Stimulated activated effector memory CD8-positive, alpha-beta T cell treated with anti-CD3 and anti-CD28 coated beads, Interleukin-12 subunit alpha, Interleukin-12 subunit beta, amount 100 ng/mL, for 72 hours (primary cell): ENCODE measurements at places on chromosomes 7 and 10.

DNA sequence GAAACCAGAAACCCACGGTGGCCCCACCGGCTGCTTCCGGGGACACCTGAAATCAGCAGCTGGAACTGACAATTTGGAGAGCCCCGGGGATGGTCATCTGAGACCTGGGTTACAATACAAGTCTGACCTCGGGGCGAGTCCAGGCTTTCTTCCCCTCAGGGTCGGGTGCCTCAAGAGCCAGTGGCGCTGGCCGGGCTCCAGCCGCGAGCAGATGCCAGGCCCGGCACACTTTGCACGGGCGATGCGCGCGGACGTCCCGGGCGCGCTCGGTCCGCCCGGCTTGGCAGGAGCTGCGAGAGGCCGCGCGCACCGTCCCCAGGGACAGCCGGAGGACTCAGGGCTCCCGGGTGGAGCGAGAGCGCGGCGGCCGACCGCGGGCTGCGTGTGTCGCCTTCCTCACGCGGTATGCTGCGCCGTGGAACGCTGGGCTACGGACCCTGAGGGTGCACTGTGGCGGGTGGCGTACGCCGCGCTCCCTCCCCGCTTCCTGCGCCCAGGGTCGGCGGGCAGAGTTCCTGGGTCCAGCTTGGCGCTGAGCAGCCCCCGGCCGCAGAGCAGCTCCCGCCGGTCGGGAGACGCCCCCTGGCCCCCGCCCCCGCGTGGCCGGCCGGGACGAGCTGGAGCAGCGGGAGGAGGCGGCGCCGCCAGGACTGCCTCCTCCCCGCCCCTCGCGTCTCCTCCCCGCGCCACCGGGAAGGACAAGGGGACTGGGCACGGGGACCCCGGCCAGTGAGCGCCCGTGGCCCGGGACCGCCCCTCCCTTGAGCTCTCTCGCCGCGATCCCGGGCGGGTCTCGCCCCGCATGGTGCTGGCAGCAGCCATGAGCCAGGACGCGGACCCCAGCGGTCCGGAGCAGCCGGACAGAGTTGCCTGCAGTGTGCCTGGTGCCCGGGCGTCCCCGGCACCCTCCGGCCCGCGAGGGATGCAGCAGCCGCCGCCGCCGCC lies at the start of gene RBM20:
RBM20 (plus strand) TSS at position 684 of the 945 bp plus-strand sequence; CDS start at position 803, 119 bp downstream.
- DNase-seq, result peak; percentile 61

- no peak for DNase-seq
Observed at GRCh38 chr10:85642082-85642420, 724.5 kb downstream of the GRID1 start.

DNA sequence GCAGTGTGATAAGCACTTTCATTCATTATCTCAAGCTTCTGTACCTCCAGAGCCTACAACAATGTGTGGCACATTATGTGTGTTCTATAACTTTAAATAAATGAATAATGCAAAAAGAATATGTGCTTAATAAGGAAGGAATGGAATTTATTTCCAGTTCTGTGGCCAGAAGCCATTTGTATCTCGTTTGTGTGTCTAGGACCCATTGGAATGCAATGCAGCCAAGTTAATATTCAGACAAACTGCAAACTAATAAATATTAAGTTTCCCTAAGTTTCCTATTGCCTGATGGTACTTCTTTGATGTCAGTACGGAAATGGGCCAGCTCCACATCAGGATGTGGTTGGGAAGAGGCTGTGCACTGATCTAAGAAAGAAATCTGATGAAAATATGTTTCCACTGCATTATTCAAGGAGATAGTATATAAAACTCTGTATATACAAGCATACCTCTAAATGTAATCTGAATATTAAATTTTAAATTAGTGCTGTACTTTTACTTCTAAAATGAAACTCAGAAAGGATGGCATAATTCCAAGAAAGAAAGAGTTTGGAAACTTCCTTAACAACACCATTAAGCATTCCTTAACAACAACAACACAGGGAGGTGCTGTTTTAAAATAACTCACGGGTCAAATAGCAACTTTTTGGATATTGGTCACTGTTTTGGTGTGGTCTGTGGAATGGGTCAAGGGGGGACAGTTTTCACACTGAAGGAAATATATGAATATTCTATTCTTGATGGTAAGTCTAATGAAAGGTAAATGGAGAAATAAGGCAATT lies 29.4 kb upstream of the ANKRD30A start:
- DNase-seq, result no peak

DNA sequence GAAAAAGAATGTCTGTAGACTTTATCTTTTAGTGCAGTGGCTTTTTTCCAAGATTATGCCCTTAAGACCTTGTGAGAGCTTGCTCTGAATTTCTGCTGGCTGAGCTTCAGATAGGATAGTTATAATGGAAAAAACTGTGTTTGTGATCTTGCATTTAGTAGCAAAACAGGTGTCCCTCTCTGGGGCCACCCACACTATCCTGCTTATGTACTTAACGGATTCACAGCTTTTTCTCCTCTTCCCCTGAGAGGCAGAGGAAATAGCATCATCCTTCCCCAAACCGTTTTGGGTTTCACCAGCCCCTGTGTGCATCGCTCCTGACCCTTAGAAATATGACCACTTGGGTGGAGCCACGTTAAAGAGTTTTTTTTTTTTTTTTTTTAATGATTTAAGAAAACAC lies 101.2 kb downstream of the RAB18 start:
- DNase-seq, result no peak

DNA sequence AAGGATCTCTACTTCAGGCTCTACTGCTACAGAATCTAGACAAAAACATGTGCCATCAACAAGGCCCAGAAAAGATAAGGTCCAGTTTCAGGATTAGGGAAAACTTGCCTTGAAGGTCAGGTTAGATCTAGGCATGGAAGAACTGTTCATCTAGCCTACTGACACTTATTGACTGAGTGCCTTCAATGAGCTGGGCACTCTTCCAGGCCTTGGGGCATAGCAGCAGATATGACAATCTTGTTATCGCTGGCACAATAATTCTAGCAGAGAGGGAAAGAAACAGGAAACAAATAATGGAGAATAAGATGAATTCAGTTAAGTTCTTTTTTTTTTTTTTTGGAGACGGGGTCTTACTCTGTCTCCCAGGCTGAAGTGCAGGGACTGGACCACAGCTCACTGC lies 71.6 kb downstream of the ADCYAP1R1 start:
- no peak for DNase-seq

- DNase-seq, result peak; percentile 76
Observed at GRCh38 chr7:100655908-100656674, at the start of gene ACTL6B. TSS of gene ACTL6B (minus strand) at chr7:100656448. CDS start at chr7:100656354, 94 bp downstream.

DNA sequence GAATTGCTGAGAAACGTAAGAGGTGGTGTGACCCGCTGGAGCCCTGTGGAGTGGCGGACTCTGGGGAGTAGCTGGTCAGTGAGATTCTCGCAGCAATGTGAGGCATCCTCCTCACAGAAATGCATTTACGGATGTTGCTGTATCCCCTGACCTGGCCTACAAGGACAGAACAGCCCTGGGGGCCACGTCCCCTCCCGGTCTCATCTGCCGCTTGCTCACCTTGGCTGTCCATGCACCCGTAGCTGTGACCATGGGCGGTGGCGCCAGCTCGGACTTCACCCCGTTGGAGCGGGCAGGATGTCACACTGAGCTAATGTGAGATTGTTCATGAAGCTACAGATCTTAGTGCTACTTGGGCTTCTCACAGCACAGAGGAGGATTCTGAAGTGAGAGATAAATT lies 193.8 kb downstream of the EBF3 start:
- DNase-seq, result no peak

GRCh38 chr7:77456696-77457095 lies 40.5 kb upstream of the GSAP start:
- DNase-seq, result no peak

DNA sequence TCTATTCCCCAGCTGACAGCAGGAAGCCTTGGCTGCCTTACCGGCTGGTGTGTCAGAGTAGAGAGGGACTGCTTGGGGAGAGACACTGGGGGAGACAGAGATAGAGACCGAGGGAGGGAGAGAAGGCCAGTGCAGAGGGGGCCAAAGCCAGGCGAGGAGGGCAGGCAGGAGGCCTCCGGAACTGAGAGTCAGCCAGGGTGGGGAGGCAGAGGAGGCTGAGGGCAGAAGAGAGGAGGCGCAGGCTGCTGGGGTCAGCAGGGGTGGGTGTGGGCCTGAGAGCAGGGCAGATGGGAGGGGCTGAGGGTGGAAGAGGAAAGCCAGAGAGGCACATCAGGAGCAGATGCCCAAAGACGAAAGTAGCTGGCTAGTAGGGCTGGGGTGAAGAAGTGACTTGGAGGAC lies 57.2 kb upstream of the PAX2 start:
- no peak for DNase-seq

DNA sequence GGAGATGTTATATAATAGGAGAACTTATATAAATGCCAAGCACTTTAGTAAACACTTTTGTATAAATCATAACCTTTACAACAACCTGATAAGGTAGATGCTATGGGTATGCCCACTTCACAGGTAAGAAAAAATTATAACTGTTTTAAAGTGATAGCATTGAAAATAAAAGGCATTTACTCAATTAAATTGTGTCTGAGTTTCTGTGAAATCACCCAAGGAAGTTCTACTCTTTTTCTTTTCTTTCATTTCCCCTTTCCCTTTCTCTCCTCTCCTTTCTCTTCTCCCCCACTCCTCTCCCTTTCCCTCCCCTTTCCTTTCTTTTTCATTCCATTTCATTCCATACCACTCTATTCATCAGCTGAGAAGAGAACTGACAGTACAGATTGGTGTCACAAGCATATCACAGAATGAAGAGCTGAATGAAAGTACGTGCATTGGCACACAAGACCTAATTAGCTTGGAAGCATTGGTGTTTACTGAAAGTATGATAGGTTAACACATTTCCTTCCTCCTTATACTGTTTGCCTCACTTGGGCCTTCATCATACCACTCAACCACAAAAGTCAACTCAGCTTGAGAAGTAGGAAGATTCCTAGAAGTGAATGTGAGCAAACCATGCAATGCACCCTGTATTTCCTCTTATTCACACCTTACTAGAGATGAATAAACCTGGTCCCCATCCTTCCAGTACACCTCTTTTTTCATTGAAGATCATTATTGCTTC lies 117.9 kb upstream of the AGR3 start:
- DNase-seq, result no peak

DNA sequence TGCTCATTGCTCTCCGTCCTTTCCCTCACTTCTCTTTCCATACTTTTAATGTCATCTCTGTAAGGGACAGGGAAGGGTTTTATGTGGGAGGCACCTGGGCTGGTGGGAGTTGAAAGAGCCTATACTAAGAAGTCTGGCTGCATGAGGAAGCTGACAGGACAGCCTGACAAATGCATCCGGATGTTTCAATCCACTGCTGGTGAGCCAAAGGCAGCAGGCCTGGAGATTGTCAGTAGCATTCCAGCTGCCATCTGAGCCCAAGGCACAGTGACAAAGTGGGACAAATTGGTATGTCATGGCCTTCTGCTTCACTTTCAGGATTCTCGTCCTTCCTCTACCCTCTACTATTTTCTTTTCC lies 218.4 kb downstream of the STK31 start:
- DNase-seq, result no peak

DNA sequence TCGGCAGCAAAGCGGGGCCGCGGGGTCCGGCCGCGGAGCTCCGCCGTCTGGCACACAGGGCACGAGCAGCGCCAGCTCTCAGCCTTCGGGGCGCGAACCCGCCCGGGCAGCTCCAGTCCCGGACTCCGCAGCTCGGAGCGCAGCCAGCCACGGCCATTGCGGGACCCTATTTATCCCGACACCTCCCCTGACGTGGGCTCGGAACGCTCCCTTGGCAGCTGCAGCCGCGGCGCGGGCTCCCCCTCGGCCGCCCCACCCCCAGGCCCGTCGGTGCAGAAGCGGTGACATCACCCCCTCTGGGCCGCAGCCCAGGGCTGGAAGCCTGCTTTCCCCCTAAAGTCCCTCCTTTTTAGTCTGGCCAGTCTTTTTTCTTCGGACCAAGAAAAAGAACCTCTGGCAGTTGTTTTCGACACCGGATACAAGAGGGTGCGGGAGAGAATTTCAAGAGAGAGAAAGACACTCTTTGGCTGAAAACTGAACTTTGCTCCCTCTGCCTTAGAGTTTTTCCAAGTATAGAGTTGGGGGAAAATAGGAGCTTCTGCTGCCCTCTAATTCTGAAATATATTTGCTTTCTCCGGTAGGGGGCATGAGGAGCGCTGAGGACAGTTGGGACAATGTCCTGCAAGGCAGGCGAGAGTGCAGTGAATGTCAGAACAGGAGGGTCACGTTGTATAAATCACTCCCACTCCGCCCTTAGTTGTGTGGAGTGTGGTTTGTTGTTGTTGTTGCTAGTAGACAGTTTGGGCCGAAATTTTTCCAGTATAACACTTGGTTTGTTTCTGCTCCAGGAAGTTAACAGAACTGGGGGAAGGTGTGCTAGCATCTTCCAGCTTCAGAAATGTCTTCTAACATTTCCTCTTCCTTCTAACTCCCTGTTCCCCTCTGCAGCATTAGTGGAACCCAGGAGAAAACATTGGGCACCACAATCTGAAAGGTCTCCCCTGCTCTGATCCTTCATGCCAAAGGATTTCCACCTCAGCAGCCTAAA lies at the start of gene SFRP4:
SFRP4 (minus strand) TSS at position 145 of the 988 bp plus-strand sequence. CDS start 280 bp downstream, outside the sequence.
- DNase-seq, result no peak

DNA sequence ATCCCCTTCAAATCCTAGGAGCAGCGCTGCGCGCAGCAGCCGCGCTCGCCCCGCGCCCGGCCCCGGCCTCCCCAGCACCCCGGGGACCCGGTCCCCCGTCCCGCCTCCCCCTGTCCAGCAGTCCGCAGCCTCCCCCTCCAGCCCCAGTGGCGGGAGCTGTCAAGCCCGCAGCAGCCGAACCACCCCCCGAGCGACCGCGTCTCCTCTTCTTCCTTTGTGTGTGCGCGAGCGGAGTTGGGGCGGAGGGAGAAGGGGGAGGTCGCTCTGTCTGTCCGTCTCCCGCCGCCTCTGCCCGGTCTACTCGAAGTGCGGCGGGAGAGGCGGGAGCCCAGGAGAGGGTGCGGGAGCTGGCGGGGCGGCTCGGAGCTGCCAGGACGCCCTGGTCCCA lies 375 bp upstream of the CHN2 start:
- DNase-seq, result no peak

DNA sequence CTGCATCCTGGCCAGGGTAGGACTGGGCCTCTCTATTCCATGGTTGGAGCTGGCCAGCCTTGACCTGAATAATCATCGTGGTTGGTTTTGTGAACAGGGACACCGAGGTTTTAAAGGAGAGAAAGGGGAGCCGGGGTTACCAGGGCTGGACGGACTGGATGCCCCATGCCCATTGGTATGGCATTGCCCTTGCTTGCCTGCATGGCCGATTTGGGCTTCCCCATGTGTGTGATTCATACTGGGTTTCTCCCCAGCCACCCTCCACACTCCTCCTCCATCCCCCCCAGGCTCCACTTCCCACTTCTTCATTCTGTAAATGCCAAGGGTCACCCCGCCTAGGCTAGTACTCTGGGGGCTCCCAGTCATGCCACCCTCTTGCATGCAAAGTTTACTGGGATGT lies 98.8 kb upstream of the MACROH2A2 start:
- no peak for DNase-seq

- no peak for DNase-seq
Observed at GRCh38 chr7:16982640-16983350, 101.0 kb upstream of the AGR3 start.

DNA sequence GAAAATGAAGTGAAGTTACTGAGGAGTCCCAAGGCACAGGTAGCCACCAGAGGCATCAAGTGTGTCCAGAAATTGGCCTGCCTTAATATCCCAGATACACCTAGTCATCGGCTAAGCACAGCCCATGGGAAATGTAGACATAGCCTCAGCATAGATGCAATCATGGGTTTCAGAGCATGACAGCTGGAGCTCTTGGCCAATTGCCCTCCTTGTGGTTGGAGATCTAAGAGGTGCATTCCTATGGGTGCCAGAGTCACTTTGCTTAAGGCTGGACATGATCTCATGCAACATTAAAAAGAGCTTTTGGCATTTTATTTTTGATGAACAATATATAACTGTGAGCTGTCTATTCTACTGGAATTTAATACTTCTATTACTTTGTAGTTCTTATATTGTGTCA lies 758.0 kb upstream of the LRRTM3 start:
- DNase-seq, result no peak

- DNase-seq, result peak; percentile 51
Observed at GRCh38 chr7:140209866-140210609, 33.3 kb upstream of the KDM7A start.
